ENCODE measurements at places on chromosomes 3 and 15.
A peak's percentile ranks its signal among the peaks of the same experiment; 100 is the strongest.

DNA sequence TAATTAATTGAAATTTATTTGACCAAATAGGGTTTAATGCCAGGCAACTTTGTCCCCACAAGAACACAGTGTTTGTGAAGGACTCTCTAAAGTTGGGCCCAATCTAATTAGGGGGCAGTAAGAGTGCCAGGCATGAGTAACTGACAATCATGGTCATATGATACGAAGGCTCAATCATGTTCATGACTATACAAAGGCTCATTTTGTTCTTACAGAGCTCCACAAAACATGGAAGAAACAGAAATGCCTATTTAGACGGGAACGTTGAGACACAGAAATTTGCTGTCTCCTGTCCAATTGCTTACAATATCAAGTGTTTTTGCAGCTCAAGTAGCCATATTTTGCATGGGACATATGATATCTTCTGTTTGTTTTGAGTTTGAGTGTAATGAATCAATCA lies 391.1 kb downstream of the SI start:
- DNase-seq, result no peak

GRCh38 chr3:134516905-134517304 lies 31.0 kb downstream of the CEP63 start:
- peak; percentile 47 for DNase-seq

DNA sequence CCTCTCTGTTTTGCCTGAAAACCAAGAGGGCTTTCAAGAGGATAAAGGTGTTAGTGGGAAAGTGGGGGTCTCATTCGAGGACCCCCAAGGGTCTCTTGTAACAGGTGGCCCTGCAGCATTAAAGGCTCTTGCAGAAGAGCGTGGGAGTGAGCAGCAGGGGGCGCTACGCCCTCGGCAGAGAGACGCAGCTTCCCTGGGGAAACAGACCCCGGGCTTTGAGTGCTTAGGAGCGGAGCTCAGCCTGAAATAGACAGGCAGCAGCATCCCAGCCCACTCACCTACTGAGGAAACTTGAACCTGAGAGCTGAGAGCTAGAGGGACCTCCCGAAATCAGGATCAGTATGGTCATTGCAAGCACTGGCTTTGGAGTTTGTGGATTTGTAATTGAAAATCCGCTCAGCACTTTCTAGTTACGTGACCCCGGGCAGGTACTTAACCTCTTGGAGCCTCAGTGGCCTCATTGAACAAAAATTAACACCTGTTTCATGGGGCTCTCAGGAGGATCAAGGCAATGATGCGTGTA lies 25.7 kb downstream of the RPLP1 start:
- peak; percentile 90 for DNase-seq

DNA sequence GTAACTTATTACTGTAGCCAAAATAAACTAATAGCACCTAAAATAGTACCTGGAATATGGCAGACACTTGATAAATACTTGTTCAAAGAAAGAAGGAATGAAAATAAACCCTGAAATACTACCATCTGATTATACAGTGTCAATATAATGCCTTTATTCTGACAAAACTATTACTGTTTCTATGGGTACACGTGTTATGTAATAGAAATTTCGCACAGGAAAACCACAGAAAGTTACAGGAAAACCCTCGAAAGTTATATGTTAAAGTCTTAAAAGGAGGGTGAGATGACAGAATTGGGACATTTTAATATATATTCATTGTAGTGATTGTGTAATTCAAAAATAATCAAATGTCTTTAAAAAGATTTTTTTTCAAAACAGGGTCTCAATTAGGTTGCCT lies 28.8 kb downstream of the ETFA start:
- no peak for DNase-seq

DNA sequence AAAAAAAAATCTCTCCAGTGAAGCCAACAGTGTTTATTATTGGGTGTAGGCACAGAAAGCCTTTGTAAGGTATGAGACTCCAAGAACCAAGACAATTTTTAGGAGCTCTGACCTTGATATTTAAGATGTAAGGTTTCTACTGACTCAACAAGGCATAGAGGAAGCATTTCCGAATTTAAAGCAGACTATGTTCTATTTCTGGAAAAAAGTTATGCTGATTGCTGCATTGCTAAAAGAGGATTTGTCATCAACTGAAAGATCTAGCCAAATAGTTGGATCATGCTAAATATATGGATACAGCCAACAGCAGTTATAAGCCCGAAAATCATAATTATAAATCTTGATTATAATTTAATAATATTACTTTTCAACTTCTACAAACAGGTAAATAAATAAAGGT lies 53.3 kb upstream of the MELTF start:
- DNase-seq, result no peak
